EL (cell line): ENCODE measurements at places on chromosomes 3 and 15.
A peak's percentile ranks its signal among the peaks of the same experiment; 100 is the strongest.

DNA sequence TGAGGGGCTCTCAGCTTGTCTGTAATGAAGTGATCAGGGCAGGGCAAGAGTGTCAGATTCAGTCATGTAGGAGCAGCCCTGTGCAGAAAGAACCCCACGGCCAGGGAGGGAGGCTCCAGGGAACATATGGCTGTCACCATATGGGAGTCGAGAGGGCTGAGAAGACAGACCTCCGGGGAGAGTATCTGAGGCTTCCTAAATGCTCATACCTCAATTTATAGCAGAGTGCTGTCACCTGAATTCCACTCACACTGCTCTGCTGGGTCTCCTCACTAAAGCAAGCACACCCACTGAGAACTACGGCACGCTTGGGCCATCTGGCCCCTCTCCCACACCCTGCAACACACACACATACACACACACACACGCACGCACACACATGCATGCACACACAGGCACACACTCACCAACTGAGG is 92.3 kb upstream of the TJP1 start:
- no peak for DNase-seq

DNA sequence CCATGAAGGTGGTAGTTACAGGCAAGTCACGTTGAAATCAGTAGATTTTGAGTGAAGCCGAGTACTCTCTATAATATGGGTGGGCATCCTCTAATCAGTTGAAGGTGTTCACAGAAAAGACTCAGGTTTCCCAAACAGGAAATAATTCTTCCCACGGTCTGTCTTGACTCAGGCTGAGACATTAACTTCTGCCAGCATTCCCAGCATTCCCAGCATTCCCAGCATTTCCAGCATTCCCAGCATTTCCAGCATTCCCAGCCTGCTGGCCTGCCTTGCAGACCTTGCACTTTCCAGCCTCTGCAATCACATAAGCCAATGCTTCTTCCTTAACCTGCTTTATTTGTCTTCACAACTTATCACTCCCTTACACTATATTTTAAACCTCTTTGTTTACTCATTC is 542.3 kb upstream of the ROBO2 start:
- peak; percentile 53 for DNase-seq

DNA sequence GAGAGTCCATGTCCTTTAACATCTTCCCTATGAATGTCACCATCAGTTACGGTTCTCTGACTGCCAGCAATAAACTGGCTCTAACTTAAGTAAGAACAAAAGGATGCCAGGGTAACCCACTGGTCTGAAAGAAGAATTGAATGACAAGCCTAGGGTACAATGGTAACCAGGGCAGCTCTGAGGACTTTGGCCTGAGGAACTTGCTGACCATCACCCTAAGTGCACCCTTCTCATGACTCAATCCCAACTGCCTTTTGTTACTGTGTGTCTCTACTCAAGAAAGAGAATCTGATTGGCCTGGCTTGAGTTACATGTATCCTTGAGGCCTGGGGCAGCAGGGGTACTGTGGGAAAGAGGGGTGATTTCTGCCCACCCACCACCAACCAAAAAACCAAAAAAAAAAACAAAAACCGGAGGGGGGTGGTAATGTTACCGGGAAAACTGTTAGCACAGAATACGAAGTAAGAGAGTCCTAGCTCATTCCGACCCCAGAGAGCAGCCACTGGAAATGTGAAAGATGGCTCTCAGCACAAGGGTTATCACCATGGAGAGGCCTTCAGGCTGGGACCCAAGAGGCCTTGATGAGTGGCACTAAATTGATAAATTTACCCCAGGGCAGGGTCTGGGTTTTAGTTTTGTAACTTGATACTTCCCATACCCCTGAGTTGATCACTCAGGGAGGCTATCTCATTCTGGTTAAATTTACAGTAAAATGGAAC is 9.3 kb upstream of the SLC28A1 start:
- no peak for DNase-seq

DNA sequence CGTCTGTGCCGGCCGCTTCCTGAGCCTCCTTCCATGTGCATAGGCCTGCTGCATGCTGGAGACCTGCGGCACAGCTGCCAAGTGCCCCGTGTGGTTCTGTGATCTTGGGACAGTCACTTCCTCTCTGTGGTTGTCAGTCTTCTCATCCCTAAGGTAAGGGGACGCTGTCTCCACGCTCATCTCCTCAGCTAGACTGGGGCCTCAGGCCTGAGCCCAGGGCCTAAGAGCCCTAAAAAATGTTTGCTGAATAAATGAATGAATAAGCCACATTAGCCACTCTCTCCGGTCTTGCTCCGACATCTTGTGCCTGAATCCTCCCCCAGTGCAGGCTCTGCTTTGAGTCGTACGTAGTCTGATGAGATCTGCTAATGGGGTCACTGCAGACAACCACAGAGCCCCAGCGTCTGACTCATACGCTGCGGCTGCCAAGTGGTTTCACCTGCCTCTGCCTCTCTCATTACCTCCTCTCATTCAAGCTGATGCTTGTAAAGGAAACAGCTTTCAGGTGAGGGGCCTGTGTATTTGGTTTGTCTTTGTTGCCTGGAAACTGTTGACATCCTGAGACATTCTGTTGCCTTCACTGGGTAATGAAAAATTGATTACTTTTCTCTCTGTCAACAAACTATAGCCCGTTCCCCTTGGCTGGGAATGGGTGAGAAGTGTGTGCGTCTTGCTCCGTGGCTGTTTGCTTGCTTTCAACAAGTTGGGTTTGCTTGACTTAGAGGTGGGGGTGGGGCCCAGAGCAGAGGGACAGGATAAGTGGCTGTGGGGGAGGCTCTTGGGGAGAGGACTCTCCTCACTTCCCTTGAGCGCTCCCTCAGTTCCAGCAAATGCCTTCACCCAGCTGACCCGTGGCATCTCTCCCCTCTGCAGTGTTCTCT is 15.9 kb downstream of the RPLP1 start:
- peak; percentile 53 for DNase-seq

GRCh38 chr15:88609344-88610090 is 11.6 kb upstream of the AEN start:
- no peak for DNase-seq

- no peak for DNase-seq
Measured at GRCh38 chr3:62574266-62574898, 201.0 kb upstream of the FEZF2 start.

GRCh38 chr3:55159016-55159415 is 231.2 kb upstream of the LRTM1 start:
- DNase-seq: no peak

GRCh38 chr15:80476036-80476435 is 71.9 kb downstream of the ARNT2 start:
- peak; percentile 28 for DNase-seq

- DNase-seq: no peak
Measured at GRCh38 chr15:82921242-82921641, 31.3 kb downstream of the HOMER2 start.

DNA sequence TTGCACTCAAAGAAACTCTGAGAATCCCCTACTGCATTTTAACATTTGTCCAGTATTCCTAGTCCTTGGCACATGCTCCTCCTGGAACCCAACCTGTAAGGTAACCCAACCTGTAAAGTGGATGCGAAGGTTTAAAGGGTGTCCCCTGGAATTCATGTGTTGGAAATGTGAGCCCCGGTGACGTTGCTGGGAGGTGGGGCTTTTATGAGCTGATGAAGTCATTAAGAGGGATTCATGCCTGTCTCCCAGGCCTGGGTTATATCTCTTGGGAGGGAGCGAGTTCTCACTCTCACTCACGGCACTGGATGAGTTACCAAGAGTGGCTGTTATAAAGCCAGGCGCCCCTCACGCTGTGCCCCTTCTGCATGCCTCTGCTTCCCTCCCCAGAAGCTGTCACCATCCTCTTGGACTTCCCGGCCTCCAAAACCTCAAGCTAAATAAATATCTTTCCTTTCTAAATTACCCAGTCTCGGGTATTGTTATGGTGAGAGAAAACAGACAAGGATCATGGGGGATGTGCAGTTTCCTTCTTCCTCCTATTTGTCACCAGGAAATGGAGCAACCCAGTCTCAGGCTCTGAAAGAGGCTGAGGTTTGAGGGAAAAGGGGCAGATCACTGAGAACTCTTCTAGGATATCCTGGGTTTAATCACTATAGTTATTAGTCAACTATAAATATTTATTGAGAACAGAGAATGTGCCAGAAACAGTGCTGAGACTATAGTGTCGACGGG is 7.6 kb downstream of the XXYLT1 start:
- DNase-seq: no peak

- DNase-seq: peak; percentile 47
Measured at GRCh38 chr15:49982584-49982983, 136.4 kb downstream of the ATP8B4 start.
